ENCODE measurements at places on chromosomes 11 and 22. TPM values are rescaled to one million over a fixed set of nuclear protein-coding genes. Genes with fewer than 3 reads are reported as not detected.

GRCh38 chr11:2447253-2447950 is 2.6 kb downstream of the KCNQ1 start:
- no peaks in the 10 kb centered on the region for H3K36me3 ChIP-seq
- H3K4me1 ChIP-seq, result peaks cover 53% of the 10 kb centered on the region
- peak overlapping the region; percentile 77 for H3K27ac ChIP-seq
- H3K27me3 ChIP-seq, result no peaks in the 10 kb centered on the region
- peak overlapping the region; percentile 91 for H3K4me3 ChIP-seq

GRCh38 chr11:7671347-7672215 is 1.7 kb downstream of the CYB5R2 start:
- H3K27ac ChIP-seq, result no peak overlapping the region
- peak overlapping the region; percentile 27 for H3K4me3 ChIP-seq
- H3K4me1 ChIP-seq, result peaks cover 6% of the 10 kb centered on the region

DNA sequence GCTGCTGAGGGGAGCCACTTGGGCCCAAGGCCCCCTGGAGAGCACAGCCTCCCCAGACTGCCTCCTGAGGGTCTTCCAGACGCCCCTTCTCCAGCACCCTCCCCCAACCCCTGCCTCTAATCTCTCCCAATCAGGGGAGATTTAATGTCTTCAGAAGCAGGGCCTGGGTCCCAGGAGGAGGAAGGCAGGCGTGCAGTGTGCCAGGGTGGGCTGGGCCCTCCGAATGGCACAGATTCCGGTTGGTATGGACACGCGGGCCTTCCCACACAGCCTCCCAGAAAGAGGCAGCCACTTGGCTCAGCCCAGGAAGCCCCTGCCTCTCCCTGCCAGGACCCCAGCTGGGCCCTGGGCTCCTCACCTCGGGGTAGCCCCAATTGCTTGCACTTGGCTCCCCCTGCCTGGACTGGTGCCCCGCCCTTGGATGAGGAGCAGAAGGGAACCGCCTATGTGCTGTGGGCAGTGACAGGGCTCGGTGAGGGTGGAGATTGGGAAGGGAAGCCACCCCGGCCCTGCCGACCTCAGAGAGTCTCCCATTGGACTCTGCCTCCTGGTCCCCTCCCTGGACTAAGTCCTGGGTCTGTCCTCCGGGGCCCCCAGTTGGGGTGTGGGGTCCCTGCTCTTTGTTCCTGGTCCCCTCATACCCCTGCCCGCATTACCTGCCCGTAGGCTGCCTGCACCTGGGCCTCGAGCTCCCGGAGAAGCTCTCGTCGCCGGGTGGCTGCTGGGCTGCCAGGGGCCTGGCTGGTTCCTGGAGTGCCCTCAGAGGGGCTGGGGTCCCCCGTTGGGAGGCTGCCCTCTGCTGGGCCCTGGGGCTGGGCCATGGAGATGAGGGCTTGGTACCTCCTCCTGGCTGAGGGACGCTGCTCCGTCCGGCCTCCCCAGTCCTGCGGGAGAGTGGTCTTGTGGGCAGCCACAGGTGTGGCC is 572 bp upstream of the CABP2 start:
- H3K27me3 ChIP-seq, result no peaks in the 10 kb centered on the region
- no peak overlapping the region for H3K27ac ChIP-seq
- no peaks in the 10 kb centered on the region for H3K36me3 ChIP-seq
- no peaks in the 10 kb centered on the region for H3K4me1 ChIP-seq
- no peak for DNase-seq
- no peak overlapping the region for H3K4me3 ChIP-seq

DNA sequence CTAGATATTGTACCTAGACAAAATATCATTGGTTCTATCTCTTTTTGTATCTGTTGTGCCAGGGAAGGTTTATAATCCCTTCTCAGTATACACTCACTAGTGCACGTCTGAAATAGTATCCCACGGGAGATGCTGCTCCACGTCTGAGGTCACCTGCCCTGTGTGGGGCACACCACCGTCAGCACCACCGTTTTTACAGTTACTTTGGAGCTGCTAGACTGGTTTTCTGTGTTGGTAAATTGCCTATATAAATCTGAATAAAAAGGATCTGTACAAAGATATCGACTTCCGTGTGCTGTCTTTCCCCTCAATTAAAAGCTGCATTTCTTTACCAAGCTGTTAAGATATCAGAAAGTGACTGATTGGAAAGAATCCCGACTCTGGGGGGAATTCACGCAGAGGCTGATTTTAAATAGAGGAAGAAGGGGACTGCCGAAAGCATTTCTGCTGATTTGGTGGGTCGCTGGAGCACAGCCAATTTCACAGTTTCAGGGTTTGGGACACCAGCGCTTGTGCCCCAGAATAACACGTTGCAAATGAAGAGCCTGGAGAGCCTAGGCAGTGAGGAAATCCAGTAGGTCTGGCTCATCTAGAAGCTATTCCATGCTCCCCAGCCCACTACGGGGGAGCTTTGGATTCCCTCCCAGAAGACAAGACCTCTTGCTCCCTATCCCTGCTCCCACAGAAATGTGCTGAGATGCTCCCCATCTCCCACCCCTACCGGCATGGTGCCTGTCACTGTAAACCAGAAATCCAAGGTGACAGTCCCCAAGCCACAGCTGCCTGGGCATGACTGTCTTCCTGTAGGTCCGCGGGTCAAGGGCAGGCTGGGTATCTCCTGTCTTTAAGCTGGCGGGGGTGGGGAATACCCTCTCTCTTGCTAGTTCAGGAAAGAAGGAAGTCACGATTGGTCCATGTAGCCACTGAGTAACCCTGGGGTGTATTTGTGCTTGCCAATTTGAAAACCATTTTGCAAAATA is 12.7 kb upstream of the MYO18B start:
- DNase-seq, result no peak
- no peaks in the 10 kb centered on the region for H3K4me1 ChIP-seq
- H3K36me3 ChIP-seq, result no peaks in the 10 kb centered on the region
- H3K27ac ChIP-seq, result no peak overlapping the region

- H3K27me3 ChIP-seq, result no peaks in the 10 kb centered on the region
- H3K4me1 ChIP-seq, result peaks cover 8% of the 10 kb centered on the region
- no peak for DNase-seq
- H3K4me3 ChIP-seq, result no peak overlapping the region
Measured at GRCh38 chr22:24466716-24467328, 28.3 kb upstream of the UPB1 start.

GRCh38 chr11:17384002-17384511 is 4.4 kb downstream of the KCNJ11 start:
- no peaks in the 10 kb centered on the region for H3K36me3 ChIP-seq
- no peaks in the 10 kb centered on the region for H3K27me3 ChIP-seq
- H3K4me1 ChIP-seq, result no peaks in the 10 kb centered on the region
- DNase-seq, result peak; percentile 68
- H3K27ac ChIP-seq, result peak overlapping the region; percentile 53

- no peak overlapping the region for H3K4me3 ChIP-seq
- no peak overlapping the region for H3K27ac ChIP-seq
- DNase-seq, result no peak
- no peaks in the 10 kb centered on the region for H3K4me1 ChIP-seq
- peaks cover 10% of the 10 kb centered on the region for H3K27me3 ChIP-seq
Measured at GRCh38 chr22:48588878-48589450, 1238.7 kb downstream of the BRD1 start.

DNA sequence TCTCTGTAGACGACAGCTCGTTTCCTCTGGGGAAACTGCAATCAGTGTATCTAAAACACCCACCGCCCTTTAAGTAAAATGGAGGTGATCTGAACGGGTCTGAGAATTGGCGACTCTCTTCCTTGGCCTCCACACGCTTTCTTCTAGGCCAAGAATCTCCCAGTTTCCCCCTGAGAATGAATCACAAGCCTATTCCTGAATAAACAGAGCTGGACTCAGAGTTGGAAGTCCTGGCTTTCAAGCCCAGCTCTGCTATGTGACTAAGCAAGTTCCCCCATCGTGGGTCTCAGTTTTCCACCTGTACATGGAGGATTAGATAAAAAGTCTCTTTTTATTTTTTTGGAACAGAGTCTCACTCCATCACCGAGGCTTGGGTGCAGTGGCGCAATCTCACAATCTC is 200.4 kb downstream of the MN1 start:
- H3K27me3 ChIP-seq, result peaks cover 5% of the 10 kb centered on the region
- no peaks in the 10 kb centered on the region for H3K36me3 ChIP-seq
- no peak overlapping the region for H3K27ac ChIP-seq
- no peak for DNase-seq
- H3K4me3 ChIP-seq, result no peak overlapping the region
- no peaks in the 10 kb centered on the region for H3K4me1 ChIP-seq

DNA sequence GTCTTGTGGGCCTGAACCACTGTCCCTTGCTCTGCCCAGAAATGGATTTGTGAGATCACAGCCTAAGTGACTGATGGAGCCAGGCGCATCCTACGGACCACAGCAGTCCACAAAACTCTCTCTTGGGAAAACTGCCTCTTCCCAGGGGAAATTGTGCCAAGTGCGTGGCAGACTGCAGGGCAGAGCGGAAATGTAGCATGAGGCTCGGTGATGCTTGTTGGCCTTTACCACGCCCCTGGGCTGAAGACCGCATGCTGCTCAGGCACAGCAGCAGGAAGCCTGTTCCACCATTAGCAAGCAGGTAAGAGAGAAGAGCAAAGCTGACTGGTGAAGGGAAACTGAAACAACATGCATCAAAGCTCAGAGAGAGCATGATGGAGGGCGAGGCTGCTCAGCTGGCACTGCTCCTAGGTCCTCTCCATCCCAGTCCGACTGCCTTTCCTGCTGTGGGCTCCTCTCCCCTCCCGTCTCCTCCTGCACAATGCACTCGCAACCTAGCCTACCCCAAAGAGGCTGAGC is 26.5 kb upstream of the SCARF2 start:
- DNase-seq, result peak; percentile 28
- no peaks in the 10 kb centered on the region for H3K27me3 ChIP-seq
- peaks cover 66% of the 10 kb centered on the region for H3K4me1 ChIP-seq
- H3K27ac ChIP-seq, result peak overlapping the region; percentile 99
- peak overlapping the region; percentile 72 for H3K4me3 ChIP-seq
- peaks cover 4% of the 10 kb centered on the region for H3K36me3 ChIP-seq

- no peaks in the 10 kb centered on the region for H3K27me3 ChIP-seq
- peak overlapping the region; percentile 2 for H3K4me3 ChIP-seq
- peaks cover 54% of the 10 kb centered on the region for H3K4me1 ChIP-seq
- H3K27ac ChIP-seq, result peak overlapping the region; percentile 96
Measured at GRCh38 chr11:61964058-61964665, 3.3 kb downstream of the FTH1 start.

DNA sequence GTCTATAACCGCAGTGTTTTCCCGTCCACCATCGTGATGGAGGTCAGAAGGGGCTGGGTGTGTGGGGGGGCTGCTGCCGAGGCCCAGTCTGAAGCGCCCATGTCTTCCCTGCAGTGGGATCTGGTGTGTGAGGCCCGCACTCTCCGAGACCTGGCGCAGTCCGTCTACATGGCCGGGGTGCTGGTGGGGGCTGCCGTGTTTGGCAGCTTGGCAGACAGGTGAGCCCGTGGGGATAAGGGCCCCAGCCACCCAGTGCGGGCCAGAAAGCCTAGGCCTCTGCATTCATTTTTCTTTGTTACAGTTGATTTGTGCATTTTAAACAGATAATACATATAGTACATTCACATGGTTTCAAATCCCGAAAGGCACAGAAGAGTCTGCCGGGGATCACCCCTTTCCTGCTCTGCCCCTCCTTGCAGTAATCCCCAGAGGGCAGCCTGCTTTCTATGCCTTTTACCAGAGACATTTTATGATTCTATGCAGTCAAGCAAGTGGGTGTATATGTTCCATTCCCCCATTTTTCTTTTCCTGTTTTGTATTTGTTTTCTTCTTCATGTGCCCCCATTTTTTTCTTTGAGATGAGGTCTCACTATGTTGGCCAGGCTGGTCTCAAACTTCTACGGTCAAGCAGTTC is 32.6 kb downstream of the CAPN1 start:
- peaks cover 19% of the 10 kb centered on the region for H3K4me1 ChIP-seq
- no peaks in the 10 kb centered on the region for H3K36me3 ChIP-seq
- H3K27me3 ChIP-seq, result no peaks in the 10 kb centered on the region
- H3K27ac ChIP-seq, result peak overlapping the region; percentile 52

DNA sequence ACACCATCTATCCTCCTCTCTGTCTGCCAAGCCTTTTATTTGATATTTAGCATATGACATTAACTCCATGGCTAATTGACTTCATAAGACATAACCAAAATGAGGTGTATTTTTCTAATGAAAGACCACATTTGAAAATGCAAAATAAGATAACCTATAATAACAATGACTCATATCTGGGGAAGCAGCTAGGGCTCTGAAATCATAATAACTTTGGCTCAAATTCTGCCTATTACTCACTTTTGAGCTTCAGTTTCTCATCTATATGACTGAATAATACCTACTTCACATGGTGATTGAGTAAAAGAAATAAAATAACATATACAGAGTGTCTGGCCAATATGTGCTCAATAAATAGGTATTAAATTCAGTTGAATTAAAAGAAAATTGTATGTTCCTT is 1419.8 kb upstream of the TENM4 start:
- H3K27me3 ChIP-seq, result no peaks in the 10 kb centered on the region
- no peak overlapping the region for H3K4me3 ChIP-seq
- peaks cover 1% of the 10 kb centered on the region for H3K4me1 ChIP-seq
- no peaks in the 10 kb centered on the region for H3K36me3 ChIP-seq

- H3K27ac ChIP-seq, result no peak overlapping the region
- no peak overlapping the region for H3K4me3 ChIP-seq
- H3K36me3 ChIP-seq, result no peaks in the 10 kb centered on the region
- H3K27me3 ChIP-seq, result peaks cover 5% of the 10 kb centered on the region
Measured at GRCh38 chr11:57361926-57362325, 19.0 kb downstream of the PRG3 start.

GRCh38 chr22:36554098-36554497 is 25.1 kb upstream of the EIF3D start:
- H3K4me3 ChIP-seq, result no peak overlapping the region
- no peak for DNase-seq
- no peak overlapping the region for H3K27ac ChIP-seq
- peaks cover 2% of the 10 kb centered on the region for H3K4me1 ChIP-seq
- no peaks in the 10 kb centered on the region for H3K36me3 ChIP-seq
- H3K27me3 ChIP-seq, result peaks cover 8% of the 10 kb centered on the region

DNA sequence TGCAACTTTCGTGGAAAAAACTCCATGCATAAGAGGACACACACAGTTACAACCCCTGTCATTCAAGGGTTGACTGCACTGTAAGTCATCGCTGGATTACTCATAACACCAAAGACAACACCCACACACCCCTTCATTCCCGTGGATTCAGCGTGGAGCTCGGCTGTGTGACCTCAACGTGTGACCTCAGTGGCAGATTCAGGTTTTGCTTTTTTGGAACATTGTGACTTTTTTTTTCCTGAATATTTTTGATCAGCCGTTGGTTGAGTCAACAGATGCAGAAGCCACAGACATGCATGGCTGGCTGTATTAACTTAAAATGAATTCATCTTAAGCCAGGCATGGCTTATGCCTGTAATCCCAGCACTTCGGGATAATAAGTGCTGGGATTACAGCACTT is 19.7 kb upstream of the MUC5AC start:
- H3K4me3 ChIP-seq, result no peak overlapping the region
- peaks cover 37% of the 10 kb centered on the region for H3K36me3 ChIP-seq
- H3K4me1 ChIP-seq, result no peaks in the 10 kb centered on the region
- no peak overlapping the region for H3K27ac ChIP-seq

CD3D gene
- 1,259 TPM for polyA plus RNA-seq

OR6T1 gene
- polyA plus RNA-seq, result not detected

LZTR1 gene
- polyA plus RNA-seq, result 14.5 TPM

C11orf21 gene
- 20.2 TPM for polyA plus RNA-seq

INSC gene
- polyA plus RNA-seq, result not detected

TCN2 gene
- not detected for polyA plus RNA-seq

ABCC8 gene
- not detected for polyA plus RNA-seq

APOL4 gene
- polyA plus RNA-seq, result not detected

All from naive thymus-derived CD8-positive, alpha-beta T cell (primary cell).